ENCODE measurements at places on chromosomes 7 and 10.

- no peak for DNase-seq
Measured at GRCh38 chr10:49601857-49602256, 8.3 kb upstream of the SLC18A3 start.

GRCh38 chr10:70167246-70167645 lies 3.1 kb downstream of the SAR1A start:
- no peak for DNase-seq

- DNase-seq, result no peak
Measured at GRCh38 chr7:104814671-104815400, 199.2 kb upstream of the KMT2E start.

- no peak for DNase-seq
Measured at GRCh38 chr10:87635498-87636312, 24.0 kb upstream of the PAPSS2 start.

GRCh38 chr10:128938558-128938957 lies 528.5 kb upstream of the MGMT start:
- no peak for DNase-seq

DNA sequence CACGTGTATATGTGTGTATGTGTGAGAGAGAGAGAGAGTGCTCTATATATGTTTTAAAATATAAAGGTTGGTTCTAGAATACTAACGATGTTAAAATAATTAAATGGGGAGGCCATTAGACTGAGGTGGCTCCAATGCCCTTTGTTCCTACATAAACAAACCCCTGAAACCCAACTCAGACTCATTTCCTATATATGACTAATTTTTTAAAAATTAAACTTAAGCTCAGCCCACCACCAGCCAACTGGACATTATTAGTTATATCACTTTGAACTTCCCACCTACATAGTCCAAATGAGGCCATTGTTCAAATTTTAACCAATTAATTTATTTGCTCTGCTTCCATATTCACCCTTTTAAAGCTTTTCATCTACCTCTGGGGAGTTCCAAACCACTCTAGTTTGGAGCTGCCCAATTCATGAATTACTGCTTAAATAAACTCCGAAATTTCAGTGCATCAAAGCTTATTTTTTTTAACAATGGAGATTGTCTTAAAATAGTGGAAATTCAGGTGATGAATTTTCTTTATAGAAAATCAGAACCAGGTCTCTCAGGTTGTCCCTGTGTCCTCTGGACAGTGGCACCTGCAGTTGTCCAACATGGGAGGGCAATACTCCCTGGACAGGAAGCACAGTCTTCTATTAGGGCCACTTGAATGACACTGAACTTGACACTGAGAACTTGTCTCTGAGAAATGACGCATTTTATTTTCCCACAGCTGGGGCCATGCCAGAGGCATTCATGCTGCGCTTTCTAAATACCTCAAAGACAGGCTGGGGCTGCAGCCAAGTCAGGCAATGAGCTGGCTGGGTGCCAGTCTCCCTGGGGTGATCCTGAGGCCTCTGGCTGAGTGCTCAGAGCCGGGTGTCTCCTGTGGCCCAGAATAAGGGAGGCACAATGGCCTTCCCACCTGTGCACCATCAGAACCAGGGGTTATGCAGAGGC lies 109.5 kb upstream of the TMEM72 start:
- no peak for DNase-seq

GRCh38 chr10:119755446-119755845 lies 29.6 kb downstream of the INPP5F start:
- no peak for DNase-seq

DNA sequence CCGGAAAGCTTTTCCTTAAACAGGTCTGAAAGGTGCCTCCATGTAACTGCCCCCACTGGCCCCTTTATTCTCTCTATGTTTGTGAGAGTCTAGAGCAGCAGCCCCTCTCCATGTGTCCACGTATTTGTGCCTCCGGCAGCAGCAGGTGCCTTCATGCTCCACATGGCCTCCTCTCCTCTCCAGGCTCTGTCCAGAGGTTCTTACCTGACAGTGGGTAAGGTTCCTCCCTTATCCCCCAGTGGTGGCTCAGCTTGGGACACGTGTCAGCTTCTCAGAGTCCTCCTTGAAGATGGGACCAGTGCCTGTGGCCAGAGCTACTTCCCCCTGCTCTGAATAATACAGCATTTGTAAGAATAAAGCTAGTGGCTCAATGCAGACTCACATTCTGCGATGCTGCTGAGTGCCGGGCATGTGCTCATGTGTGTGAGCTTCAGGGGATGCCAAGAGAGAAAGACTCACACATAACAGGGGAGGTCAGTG lies 7.9 kb downstream of the CALML3 start:
- DNase-seq, result no peak

- DNase-seq, result no peak
Measured at GRCh38 chr10:108454224-108454623, 1289.7 kb upstream of the SORCS1 start.

GRCh38 chr7:155191137-155191536 lies 106.5 kb upstream of the INSIG1 start:
- no peak for DNase-seq

GRCh38 chr7:129606803-129607202 lies 4.7 kb upstream of the NRF1 start:
- DNase-seq, result no peak

GRCh38 chr10:106816318-106817085 lies 348.0 kb downstream of the SORCS1 start:
- no peak for DNase-seq

DNA sequence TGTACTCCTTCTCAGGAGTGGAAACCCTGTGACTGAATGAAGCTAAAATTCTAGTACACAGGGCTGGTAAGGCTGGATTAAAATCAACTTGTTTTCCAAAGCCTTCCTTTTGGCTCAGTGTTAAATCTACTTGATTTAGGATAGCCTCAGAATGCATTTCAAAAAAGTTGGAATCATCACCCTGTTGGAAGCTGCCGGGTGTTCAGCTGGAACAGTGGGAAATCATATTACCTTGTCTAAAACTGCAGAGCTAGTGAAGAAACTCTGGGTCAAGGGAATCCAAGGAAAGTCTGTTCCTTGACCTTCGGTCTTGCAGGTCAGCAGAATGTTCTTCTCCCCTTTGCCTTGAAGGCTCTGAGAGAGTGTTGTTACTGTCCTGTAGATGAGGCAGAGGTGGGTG lies 252.1 kb upstream of the INHBA start:
- DNase-seq, result no peak

- DNase-seq, result no peak
Measured at GRCh38 chr10:118922972-118923371, 106.5 kb upstream of the NANOS1 start.

GRCh38 chr7:110875346-110875745 lies 215.6 kb upstream of the LRRN3 start:
- no peak for DNase-seq

DNA sequence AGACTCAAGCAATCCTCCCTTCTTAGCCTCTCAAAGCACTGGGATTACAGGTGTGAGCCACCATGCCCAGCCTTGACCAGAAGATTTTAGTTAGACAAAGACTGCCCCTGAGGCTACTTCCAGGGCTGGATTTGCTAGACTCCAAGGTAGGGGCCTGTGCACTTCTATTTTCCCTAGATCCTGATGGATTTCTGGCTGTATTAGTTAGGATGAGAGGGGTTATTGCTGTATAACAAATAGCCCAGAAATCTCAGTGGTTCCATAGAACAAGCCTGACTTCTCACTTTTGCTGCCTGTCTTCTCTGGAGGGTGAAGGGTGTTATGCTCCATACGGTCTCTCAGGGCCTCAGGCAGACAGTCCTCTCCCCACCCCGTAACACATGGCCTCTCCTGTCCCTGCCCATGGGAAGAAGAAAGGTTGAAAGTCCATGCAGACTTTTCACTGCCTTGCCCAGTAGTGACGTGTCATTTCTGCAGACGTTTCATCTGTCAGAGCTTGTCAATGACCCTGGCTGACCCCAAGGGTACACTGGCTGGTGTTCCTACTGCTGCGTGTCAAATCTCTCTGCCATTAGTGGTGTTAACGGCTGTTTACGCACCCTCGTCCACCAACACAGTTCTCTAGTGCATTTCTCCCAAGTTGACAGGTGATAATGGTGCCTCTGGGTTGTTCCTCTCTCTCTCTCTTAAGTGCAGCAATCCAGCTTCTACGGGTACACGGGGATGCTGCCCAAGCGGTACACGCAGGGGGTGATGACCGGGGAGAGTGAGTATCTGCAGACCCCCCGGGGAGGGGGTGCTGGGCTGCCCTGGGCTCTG lies 11.6 kb downstream of the SLC29A4 start:
- DNase-seq, result no peak

DNA sequence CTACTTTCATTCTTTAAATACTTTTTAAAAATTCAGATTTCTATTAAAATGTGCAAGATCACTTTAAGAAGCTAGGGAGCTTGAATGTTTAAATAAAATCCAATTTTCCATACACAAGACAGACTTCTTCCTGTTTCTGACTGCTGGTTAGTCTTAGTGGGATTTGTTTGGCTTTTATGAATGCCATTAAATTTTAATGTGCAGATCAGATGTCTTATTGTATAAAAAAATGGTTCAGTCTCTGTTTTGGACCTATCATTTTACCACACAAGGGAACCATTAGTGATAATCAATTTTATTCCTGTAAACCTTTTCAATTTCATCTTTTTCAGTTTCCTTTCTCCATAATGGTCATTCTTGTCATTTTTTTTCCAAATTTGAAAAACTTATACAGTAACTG lies 63.2 kb downstream of the VCL start:
- no peak for DNase-seq

- no peak for DNase-seq
Measured at GRCh38 chr7:91628742-91629141, 251.8 kb downstream of the MTERF1 start.

DNA sequence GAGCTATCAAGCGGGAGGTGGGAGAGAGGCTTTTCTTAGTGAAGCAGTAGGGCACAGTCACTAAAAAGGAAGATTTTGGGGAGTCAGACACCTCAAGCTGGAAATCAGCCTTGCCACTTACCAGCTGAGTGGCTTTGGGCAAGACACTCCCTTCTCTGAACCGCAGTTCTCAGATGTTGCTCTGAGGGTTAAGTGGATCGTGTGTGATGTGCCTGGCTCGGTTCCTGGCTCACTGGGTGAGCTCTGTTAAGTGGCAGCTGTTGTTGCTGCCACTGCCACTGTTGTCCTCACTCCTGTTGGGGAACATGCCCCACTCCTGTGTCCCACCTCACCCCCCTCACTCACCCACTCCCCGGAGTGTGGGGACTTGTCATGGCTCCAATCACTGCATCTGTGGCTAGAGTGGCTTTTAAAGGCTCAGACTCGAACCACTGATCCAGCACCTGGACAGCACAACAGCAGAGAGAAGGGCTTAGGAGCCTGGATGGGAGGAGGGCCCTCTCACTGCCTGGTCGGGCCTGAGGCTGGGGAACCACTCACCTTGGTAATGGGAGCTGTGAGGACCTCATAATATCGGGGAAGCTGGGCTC lies 20.0 kb downstream of the PYROXD2 start:
- no peak for DNase-seq

- DNase-seq, result no peak
Measured at GRCh38 chr10:71128311-71128980, 83.9 kb upstream of the UNC5B start.
